ENCODE measurements at places on chromosomes 12 and 14.

DNA sequence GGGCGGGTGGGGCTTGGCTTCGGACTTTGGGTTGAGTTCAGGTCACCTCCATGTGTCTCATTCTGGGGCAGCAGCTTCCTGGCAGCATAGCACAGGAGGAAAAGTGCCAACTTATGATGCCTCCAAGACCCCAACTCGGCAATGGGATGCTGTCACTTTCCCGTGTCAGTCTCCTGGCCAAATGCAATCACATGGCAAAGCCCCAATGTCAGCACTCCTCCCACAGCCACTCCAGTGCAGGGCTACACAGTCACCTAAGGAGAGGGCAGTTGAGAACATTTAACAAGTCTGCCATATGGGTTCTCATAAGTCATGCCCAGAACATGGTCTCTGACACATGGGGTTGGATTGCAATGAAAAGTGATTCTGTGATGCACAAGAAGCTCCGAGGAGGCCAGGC lies 26.7 kb downstream of the ELK3 start:
- DNase-seq = peak; percentile 85

- peak; percentile 70 for DNase-seq
Measured at GRCh38 chr12:16515666-16516065, 90.3 kb downstream of the LMO3 start.

GRCh38 chr14:78700236-78700635 lies 530.1 kb downstream of the NRXN3 start:
- DNase-seq = no peak

DNA sequence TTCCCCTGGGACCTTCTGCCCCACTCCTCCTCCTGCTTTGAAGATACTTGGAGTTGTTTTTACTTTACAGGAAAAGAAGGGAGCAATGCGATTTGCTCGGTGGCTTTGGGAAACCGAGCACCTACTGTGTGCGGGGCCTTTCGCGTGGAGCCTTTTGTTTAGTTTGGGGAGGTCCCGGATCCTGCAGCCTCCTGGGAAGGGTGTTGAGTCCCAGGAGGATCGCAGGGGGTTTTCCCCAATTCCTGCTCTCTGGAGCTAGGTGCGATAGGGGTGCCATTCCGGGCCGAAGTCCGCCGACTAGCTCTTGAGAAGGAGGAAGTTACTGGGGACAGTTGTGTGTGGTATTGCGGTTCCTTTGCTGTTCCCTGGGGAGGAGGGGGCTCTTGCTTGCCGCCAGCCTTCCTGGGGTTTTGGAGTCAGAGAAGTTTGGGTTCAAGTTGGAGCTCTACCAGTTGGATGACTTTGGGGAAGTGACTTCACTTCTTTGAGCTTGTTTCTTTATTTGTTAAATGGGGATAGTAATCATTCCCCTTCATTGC lies 1.1 kb downstream of the BRI3BP start:
- DNase-seq = peak; percentile 20

DNA sequence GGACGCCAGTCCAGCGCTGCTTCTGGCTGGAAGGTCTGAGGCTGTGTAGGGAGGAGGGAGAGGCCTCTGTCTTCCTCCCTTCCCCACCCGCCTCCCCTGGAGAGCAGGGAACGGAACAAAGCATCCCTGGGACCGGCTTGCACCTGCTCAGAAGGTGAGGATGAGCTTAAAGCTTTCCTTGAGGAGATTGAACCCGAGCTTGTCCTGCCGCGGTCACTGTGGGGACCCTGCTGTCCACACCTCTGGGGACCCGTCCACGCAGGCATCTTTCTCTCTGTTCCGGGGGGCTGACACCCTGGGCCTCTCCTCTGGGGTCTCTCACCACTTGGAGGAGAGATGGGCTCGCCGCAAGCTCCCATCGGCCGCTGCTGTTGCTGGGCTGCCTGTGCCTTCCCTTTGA lies 33.2 kb upstream of the SFSWAP start:
- no peak for DNase-seq

DNA sequence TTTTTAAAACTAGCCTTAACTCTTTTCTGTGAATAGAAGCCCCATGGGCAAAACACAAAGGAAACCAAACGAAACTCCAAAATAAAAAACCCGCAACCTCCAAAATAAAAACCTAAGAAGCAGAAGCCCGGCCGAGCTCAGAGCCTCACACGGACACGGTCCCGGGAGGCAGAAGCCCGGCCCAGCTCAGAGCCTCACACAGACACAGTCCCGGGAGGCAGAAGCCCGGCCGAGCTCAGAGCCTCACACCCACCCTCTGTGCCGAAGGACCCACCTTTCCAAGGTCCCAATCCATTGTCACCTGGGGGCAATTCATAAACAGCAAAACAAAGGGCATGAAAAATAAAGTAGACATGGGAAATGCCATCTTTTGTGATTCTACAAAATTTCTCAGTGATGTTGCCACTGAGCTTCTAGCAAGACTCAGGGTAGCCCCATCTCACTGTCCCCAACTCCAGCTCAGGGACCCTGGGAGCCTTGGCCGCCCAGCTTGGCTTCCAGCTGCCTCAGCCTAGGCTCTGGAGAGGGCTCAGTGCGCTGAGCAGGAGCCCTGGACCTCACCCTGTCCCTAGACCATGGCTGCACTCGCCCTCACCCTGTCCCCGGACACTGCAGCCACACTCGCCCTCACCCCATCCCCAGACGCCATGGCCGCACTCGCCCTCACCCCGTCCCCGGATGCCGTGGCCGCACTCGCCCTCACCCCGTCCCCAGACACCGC lies 82.2 kb downstream of the GALNT9 start:
- DNase-seq = no peak

- no peak for DNase-seq
Measured at GRCh38 chr14:95659990-95660385, 26.2 kb upstream of the TCL1B start.

DNA sequence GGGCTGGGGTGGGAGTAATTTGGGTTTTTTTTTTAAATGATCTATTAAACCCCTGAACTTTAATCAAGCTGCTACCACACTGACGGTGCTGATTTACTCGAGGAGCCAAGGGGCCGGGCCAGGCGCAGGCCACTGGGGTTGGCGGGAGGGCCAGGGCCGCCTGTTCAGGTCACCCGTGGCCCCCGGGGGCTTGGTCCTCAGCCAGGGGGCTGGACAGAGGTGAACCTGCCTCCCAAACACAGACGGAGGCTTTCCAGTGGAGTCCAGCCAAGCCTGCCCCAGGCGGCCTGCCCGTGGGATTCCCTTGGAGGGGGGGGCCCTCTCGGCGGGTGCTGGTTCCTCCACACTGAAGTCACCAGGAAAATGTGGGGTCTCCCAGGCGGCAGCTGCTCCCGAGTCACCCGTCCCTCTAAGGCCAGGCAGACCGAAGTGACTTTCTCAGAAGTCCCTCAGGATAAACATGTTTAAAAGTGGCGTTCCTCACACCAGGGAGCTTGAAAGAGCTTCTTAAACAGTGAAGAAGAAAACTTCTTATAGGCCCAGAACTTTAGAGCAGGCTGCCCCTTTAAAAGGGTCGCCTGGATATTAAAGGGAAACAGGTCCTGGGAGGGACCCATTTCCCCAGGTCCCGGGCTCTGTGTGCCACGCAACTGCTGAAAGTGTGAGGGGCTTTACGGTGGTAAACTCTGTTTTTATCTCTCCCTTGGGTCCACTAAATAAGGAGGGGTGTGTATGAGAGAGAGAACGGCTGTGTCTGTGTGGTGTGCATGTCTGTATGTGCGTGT lies 167.2 kb upstream of the GSC start:
- DNase-seq = no peak

GRCh38 chr14:52735921-52736489 lies 6.0 kb downstream of the STYX start:
- DNase-seq = no peak

- DNase-seq = no peak
Measured at GRCh38 chr12:6046511-6047180, 77.8 kb downstream of the VWF start.

GRCh38 chr12:42410340-42410739 lies 84.4 kb downstream of the PPHLN1 start:
- peak; percentile 18 for DNase-seq

DNA sequence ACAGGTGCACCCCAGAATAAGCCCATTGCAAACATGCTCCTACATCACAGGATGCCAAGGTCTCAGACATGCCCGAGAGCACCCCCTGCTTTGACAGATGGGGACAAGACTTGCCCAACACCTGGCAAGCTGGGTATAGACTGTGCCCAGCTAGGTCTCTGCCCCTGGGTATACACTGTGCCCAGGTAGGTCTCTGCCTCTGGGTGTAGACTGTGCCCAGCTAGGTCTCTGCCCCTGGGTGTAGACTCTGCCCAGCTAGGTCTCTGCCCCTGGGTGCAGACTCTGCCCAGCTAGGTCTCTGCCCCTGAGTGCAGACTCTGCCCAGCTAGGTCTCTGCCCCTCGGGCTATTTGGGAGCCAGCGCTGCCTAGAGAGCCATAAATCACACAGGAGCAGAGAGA lies 85.9 kb downstream of the CCDC88C start:
- no peak for DNase-seq

GRCh38 chr12:76586764-76587395 lies 27.3 kb upstream of the OSBPL8 start:
- peak; percentile 48 for DNase-seq

GRCh38 chr14:23259426-23259825 lies 21.7 kb downstream of the RNF212B start:
- no peak for DNase-seq

- DNase-seq = no peak
Measured at GRCh38 chr14:25042362-25043299, 7.3 kb downstream of the STXBP6 start.

GRCh38 chr12:113207613-113208040 lies 13.6 kb upstream of the TPCN1 start:
- no peak for DNase-seq

- DNase-seq = no peak
Measured at GRCh38 chr14:34935488-34935887, 47.3 kb upstream of the SRP54 start.

GRCh38 chr14:37142835-37143401 lies 29.5 kb downstream of the SLC25A21 start:
- DNase-seq = peak; percentile 52

- peak; percentile 76 for DNase-seq
Measured at GRCh38 chr14:87483271-87484260, 509.4 kb downstream of the GALC start.

GRCh38 chr14:27427796-27428195 lies 830.0 kb upstream of the NOVA1 start:
- DNase-seq = peak; percentile 74

- DNase-seq = peak; percentile 15
Measured at GRCh38 chr12:64669270-64669842, 59.1 kb downstream of the RASSF3 start.

GRCh38 chr12:56645201-56645716 lies 525 bp downstream of the ATP5F1B start:
- DNase-seq = no peak

- DNase-seq = peak; percentile 97
Measured at GRCh38 chr12:75944097-75944904, 87.3 kb downstream of the PHLDA1 start.

GRCh38 chr12:70487440-70487839 lies 121.3 kb downstream of the KCNMB4 start:
- DNase-seq = no peak

GRCh38 chr12:114447274-114447716 lies 41.4 kb upstream of the TBX5 start:
- no peak for DNase-seq

- peak; percentile 54 for DNase-seq
Measured at GRCh38 chr12:107912421-107913004, 138.0 kb downstream of the ASCL4 start.

GRCh38 chr12:11662369-11662768 lies 12.9 kb downstream of the ETV6 start:
- no peak for DNase-seq

- DNase-seq = no peak
Measured at GRCh38 chr14:33670235-33670634, 280.6 kb downstream of the EGLN3 start.

GRCh38 chr12:112422531-112422930 lies 3.8 kb downstream of the PTPN11 start:
- no peak for DNase-seq

GRCh38 chr12:12230275-12230674 lies 36.6 kb downstream of the LRP6 start:
- DNase-seq = no peak

DNA sequence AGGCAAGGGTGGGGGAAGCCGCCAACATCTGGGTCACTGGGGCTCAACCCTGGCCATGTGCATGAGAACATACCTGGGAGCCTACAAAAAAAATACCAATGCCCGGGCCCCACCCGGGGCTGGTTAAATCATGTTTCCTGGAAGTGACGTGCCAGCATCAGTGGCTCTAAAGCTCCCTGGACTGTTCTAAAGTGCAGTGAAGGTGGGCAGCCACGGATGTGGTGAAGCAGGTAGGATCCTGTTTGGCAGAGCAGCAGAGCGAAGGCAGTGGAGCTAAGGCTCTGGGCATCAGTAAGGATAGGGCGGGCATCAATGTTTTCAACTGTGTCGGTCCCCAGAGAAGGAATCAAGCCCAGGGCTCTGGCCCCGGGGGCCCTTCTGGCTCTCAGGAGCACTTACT lies 525 bp upstream of the GPR68 start:
- DNase-seq = no peak

GRCh38 chr12:108211157-108211556 lies 82.1 kb downstream of the WSCD2 start:
- DNase-seq = no peak

DNA sequence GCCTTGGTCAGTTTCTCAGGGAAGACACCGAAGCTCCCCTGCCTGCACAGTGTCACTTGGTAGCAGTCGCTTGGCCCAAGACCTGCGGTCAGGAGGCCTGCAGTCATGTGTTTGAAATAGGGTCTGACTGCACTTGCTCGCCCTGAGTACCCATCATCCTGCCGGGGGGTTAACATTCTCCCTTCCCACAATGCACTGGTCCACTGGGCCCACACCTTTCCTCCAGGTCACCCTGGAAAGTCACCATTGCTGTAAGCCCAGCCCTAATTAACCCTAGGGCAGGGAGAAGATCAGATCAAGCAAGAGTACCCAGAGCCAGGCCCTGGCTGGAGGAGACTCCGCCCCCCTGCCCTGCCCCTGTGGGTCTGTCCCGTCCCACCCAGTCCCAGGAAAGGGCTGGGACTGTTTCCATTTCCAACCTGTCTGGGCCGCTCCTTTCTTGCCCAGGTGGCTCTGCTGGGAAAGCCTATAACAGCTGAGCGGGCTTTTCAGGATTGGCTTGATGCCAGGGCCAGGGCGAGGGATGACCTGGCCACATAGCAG lies 87.1 kb downstream of the ZFP36L1 start:
- DNase-seq = peak; percentile 92

DNA sequence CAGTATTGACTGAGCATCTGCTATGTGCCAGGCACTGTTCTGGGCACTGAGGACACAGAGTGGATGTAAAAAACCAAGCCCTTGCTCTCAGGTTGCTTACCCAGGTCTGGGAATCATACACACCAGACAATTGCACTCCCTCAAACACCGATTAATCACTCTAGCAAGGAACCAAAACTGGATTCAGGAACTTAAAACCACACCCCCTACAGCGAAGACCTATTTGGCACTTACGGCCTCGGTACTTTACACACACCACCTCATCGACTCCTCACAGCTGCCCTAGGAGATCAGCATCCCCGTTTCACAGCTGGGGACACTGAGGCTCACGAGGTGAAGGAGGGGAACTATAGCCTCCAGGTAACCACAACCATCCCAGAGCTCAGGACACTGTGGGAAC lies 1.6 kb downstream of the GLTP start:
- peak; percentile 56 for DNase-seq

- peak; percentile 99 for DNase-seq
Measured at GRCh38 chr12:11580125-11580751, 69.2 kb upstream of the ETV6 start.

Measured in bronchial epithelial cell (primary cell).